ENCODE measurements at places on chromosomes 7 and 10.

DNA sequence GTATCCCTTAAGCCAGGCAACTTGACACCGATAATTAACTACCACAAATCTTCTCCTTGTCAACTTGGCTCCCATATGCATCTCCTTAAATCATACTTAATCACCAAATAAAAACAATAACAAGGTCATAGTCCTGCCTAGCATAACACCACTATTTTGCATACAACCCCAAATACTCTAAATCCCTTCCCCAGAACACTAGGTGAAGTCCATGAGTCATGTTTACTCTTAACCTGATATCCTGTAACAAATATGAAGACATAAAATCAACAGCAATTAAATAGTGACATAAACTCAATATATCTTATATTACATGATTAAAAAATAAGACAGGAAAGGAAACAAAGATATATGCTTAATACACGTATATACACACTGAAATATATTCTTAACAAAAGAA lies 362.0 kb downstream of the ETV1 start:
- no peak for DNase-seq

- no peak for DNase-seq
Observed at GRCh38 chr7:134542195-134542771, 6.6 kb upstream of the AKR1B15 start.

GRCh38 chr10:78407009-78407711 lies 373.5 kb downstream of the RPS24 start:
- DNase-seq, result peak; percentile 50

GRCh38 chr10:77036993-77037734 lies 600.4 kb downstream of the KCNMA1 start:
- DNase-seq, result no peak

DNA sequence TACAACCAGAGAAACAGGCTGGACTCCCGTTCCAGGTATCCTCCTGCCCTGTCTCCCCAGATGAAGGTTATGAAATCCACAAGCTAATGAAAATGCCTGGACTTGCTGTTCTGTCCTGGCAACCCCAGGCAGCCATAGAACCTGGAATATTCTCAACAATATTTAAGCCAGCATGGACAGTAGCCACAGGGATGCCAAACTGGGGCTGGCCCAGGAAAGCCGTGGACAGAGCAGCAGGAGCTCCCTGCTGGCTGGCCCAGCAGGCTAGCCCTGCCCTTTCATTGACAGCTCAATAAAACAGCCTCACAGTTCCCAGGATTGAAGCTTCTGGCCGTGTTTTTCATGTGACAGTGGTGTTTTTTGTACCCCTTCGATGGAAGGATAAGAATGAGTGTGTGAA lies 230.6 kb downstream of the BMPER start:
- no peak for DNase-seq

- no peak for DNase-seq
Observed at GRCh38 chr7:36599645-36600313, 124.5 kb downstream of the AOAH start.

DNA sequence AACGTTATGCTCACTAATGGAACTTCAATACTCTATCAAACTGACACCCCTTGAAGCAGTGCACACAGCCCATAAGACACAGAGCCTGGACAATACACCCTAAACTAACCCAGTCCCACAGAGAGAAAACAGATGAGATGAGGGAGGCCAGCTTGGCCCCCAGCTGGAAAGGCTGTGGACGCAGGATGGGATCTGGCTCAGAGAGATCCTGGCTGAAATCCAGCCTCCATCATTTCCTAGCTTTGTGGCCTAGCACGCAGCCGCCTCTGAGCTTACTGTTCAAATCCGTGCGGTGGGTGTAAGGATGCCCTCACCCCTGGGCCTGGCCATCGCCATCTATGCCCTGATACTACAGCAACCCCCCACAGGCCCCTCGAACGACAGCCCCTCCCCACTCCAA lies 32.7 kb downstream of the SNX8 start:
- no peak for DNase-seq

DNA sequence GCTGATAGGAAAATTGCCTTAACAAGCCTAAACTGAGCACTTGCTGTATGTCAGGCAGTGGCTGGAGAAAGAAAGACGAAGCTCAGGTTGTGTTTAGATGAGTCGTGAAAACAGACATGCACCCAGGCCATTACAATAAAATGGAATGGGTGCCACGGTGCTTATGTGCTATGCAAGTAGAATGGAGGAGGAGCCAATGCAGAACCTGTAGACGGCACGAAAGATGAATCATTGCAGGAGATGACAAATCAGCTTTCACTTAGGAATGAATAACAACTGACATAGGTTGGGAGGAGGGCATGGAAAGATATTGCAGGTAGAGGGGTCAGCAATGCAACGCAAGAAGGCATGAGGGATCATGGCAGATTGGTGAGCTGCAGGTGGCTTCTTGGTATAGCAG lies 61.2 kb upstream of the ARHGAP21 start:
- DNase-seq, result no peak

- DNase-seq, result no peak
Observed at GRCh38 chr7:126805351-126805750, 447.4 kb downstream of the GRM8 start.

DNA sequence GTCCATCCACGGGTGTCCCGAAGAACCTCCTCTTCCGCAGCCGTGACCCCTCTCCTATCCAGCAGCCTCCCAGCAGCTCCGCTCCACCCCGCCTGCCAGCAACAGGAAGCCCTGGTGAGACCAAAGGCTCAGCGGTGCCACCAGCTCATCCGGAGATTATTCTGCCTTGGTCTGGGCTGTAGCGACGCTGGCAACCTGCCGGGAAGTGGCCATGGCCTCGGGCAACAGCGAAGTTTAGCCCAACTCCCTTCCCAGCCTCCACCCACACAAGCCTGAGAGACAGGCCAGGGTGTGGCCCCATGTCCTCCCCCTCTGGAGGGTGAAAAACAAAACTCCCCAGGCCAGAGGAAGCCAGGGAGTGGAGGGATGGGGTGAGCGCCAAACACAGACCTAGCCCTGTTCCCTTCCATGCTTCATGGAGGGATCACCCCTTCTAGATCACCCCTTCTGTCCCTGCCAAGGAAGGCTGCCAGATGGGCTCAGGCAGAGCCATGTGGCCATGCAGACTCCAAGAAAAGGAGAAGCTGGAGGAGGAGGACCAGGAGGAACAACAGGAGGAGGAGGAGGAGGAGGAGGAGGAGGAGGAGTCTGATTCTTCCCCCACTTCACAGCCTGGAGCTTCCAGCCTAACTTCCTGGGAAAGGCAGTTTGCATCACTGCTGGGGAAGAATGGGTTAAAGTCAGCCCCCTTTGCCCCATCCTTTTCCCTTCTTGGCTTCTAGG lies 918 bp downstream of the CALHM2 start:
- DNase-seq, result peak; percentile 43

GRCh38 chr10:69938541-69938991 lies 114.1 kb upstream of the MACROH2A2 start:
- no peak for DNase-seq

DNA sequence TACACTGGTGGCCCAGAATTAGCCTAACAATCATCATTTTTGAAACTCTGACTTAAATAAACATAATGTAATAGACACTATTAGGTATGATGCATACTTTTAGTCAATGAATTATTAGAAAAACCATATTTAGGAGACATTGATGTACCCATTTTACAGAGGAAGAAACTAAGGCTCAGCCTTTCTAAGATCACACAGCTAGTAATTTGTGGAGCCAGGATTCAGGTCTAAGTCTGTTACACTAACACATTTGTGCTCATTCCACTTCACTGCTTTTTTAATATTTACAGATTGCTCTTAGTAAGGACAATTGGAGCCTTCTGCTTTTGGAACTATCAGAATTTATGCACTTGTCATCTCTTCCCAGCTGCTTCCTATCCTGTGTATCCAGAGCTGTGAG lies 8.9 kb downstream of the CFAP43 start:
- DNase-seq, result no peak

DNA sequence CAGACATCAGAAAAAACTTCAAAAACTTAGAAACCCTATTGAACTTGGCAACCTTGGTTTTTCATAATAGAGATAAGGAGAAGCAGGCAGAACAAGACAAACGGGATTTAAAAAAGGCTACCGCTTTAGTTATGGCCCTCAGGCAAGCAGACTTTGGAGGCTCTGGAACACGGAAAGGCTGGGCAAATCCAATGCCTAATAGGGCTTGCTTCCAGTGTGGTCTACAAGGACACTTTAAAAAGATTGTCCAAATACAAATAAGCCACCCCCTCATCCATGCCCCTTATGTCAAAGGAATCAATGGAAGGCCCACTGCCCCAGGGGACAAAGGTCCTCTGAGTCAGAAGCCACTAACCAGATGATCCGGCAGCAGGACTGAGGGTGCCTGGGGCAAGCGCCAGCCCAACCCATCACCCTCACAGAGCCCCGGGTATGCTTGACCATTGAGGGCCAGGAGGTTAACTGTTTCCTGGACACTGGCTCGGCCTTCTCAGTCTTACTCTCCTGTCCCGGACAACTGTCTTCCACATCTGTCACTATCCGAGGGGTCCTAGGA lies 115.3 kb downstream of the NRCAM start:
- no peak for DNase-seq

DNA sequence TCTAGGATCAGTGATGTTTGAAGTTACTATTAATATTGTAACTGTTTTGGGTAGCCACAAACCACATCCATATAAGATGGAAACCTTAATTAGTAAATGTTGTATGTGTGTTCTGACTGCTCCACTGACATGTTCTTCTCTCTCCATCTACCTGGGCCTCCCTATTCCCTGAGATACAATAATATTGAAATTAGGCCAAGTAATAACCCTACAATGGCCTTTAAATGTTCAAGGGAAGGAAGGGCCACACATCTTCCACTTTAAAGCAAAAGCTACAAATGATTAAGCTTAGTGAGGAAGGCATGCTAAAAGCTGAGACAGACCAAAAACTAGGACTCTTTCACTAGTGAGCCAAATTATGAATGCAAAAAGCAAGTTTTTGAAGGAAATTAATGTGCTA lies 176.4 kb upstream of the ANK3 start:
- no peak for DNase-seq

GRCh38 chr7:135976312-135977006 lies 700 bp downstream of the MTPN start:
- peak; percentile 18 for DNase-seq

DNA sequence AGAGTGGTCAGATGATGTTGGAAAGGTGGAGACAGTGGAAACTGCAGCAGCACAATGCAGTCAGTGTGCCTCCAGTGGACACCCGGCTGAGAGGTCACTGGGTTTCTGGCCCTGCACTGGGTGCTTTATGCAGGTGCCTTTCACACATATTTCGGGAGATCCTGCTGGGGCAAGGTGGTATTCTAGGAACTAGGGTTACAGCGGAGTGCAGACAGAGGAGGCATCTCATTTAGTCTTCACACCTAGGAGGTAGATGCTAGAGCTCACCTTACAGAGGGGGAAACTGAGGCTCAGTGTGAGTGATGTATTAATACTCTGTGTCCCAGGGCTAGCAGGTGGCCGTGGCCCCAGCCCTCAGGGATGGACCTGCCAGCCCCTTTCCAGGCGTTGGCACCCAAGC lies 103.9 kb upstream of the KCTD7 start:
- DNase-seq, result no peak

DNA sequence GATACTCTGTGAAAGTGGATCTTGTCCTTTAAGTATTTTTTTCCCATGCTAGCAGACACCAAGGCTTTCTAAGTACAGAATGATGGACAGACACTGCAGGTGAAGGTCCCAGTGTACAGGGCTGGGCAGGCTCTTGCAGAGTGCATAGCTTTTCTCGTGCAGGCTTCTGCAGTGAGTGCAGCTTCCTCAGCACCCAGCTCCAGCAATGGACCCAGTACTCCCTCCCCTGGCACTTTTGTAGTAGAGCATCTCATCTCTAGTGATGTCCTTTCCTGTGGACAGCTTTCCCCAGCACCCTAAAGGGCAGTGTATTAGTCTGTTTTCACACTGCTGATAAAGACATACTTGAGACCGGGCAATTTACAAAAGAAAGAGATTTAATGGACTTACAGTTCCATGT lies 104.3 kb downstream of the CUL2 start:
- DNase-seq, result no peak

All from activated CD4-positive, alpha-beta T cell treated with anti-CD3 and anti-CD28 coated beads, Interleukin-2, amount 50 U/mL, for 1 hour (primary cell).